ENCODE measurements at places on chromosomes 3 and 15. TPM values are rescaled to one million over a fixed set of nuclear protein-coding genes. Genes with fewer than 3 reads are reported as not detected.
A peak's percentile ranks its signal among the peaks of the same experiment; 100 is the strongest.

The GOLGA6D gene
- total RNA-seq = not detected

The FBXL2 gene
- total RNA-seq = not detected

DNA sequence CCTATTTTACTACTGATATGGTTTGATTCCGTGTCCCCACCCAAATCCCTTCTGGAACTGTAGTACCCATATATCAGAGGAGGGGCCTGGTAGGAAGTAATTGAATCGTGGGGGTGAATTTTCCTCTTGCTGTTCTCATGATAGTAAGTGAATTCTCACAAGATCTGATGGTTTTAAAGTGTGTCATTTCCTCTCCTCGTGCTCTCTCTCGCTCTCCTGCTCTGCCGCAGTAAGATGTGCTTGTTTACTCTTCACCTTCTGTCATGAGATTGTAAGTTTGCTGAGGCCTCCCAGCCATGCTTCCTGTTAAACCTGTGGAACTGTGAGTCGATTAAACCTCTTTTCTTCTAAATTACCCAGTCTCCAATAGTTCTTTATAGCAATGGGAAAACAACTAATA lies 81.2 kb upstream of the ZBTB20 start:
- no peak for DNase-seq

GRCh38 chr3:49724586-49724985 lies 835 bp upstream of the GMPPB start:
- DNase-seq = peak; percentile 69

- no peak for DNase-seq
These were observed 314.4 kb downstream of the SHQ1 start for GRCh38 chr3:72533591-72534473.

- no peak for DNase-seq
These were observed 6.1 kb upstream of the ZNF609 start for GRCh38 chr15:64454282-64454681.

DNA sequence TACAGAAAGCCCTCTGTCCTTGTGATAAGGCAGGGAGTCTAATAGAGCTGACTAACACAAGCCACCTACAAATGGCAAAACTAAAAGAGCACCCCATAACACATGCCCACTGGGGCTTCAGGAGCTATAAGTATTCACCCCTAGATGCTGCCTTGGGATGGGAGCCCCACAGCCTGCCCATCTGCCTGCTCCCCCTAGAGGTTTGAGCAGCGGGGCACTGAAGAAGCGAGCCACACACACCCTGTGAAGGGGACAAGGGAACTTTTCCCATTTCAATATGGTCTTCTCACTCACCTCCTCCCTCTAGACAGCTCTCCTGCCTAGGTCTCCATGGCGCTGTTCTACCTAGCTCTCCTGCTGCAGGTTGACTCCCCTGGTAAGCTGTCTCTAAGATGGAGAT lies 261.0 kb downstream of the SHQ1 start:
- DNase-seq = no peak

- no peak for DNase-seq
These were observed 304.3 kb upstream of the UMPS start for GRCh38 chr3:124425972-124426371.

DNA sequence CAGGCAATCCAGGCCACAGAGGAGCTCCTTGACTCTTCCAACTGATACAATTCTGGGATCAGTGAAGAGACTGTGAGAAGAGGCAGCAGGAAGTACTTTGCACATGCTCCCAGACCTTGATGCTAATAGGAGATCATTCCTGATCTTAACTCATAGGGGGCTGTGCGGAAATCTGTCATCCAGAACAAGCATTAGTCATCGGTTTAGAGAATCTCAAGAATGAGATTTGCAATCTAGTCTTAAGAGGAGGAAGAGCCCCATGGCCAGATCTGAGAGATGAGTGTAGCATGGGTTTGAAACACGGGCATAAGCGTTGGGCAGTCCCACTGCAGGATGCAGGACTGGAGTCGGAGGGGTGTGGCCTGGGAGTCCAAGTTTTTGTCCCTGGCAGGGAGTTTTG lies 1081.1 kb downstream of the NAALADL2 start:
- DNase-seq = no peak

DNA sequence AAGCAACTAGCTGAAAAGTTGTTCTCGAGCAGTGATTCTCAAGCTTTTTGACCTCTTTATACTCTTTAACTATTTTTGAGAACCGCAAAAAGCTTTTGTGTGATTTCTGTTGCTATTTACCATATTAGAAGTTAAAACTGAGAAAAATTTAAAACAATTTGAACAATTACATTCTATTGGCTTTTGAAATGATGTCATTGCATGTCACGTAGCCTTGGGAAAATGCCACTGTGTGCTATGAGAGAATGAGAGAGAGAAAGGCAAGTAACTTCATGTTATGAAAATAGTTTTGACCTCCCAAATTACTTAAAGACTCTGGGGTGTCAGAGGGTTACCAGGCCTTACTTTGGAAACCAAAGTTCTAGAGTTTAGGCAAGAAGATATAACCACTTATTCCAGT lies 8.0 kb downstream of the USP13 start:
- no peak for DNase-seq

- no peak for DNase-seq
These were observed 14.5 kb upstream of the GLCE start for GRCh38 chr15:69145694-69146492.

DNA sequence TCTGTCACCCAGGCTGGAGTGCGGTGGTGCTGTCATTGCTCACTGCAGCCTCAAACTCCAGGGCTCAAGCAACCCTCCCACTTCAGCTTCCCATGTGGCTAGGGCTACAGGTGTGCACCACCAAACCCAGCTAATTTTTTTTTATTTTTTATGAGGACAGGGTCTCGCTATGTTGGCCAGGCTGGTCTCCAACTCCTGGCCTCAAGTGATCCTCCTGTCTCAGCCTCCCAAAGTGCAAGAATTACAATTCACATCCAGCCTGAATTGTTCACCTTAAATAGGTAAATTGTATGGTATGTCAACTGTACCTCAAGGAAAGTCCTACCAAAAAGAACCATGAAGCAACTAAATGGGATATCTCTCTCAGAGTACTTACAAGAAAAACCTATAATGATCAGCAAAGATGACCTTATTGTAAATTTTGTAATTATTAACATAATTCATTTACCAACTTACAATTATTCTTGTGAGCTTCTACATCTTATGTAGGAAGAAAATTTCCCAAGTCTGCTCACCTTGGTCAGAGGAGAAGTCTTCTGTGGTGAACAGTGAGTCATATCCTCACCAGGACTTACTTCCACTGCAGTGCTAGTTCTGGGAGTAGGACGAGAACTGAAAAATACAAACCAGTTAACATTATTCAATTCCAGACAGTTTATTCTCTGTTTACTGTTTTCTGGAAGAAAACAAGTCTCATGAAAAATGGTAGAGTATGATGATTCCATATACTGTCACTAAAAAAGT lies 54.4 kb downstream of the ULK4 start:
- no peak for DNase-seq

DNA sequence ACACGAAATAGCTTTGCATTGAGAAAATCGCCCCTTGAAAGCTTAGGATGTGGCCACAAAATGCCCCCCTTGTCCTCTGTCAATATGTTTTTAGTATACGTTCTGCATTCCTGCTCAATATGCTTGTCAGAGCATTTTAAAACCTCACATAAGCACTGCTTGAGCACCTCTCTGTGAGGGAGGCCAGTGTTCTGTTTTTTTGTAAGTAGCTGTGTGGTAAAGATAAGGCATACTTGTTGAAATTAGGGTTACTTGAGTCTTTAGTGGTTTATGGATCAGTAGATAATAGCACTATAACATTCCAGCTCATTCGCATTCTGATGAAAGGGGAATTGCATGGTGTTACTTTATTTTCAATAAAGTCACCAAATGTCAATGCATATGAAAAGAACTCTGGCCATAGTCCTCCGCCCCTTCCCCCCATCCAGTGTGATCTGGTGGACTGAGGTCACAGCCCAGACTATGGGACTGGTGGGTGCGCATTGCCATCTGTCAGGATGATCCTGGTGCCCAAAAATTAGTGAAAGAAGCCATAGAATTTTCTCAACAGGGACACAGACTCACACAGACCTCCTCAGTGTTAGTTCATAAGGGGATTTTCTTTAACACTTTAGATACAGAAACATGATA lies 33.1 kb downstream of the IL1RAP start:
- no peak for DNase-seq

DNA sequence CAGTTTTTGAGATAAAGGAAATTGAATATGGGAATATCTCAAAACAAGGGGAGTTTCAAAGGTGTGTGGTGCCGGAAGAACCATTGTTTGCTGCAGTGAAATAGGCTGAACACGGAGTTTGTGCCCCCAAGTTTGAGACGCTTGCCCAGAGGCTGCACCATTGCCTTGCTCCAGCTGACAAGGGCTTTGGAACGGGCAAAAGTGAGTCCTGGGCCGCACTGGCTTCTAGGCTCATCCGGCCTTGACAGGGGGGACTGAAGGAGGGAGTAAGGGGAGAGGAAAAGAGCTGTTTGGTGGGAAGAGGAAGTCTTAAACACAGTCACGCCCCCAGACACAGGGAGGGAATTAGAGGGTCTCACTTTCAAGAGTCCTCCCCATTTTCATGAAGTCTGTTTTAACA lies 269.9 kb downstream of the FAM43A start:
- no peak for DNase-seq

Data from activated CD8-positive, alpha-beta T cell treated with anti-CD3 and anti-CD28 coated beads for 36 hours (primary cell).